ENCODE measurements at places on chromosomes 6 and 20. TPM values are rescaled to one million over a fixed set of nuclear protein-coding genes. Genes with fewer than 3 reads are reported as not detected.

DNA sequence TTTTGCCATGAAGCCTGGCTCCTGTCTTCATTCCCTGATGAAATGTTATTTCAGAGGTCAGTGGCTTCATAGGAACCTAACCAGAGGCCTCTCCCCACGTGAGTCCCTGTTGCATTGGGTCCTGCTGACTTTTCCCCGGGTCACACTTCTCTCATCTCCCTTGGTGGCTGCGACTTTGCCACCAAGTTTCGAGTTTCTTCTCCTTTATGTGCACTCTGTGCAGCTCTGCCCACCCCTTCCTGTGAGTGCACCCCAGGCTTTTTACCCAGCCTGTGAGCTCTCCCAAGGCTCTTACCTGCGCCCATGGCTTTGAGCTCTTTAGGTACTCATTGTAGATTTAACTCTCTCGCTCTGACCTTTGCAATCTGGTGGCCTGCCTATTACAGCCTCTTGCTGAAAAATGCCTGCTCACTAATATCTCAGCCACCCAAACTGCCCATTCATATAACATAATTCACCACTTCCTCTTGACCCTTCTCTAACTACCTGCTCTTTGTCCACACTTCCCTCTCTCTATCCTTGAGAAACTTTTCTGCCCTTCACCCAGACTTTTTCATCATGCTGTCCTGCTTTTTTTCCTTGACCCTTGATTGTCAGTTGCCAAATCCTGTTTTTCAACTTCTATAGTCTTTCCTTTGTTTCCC lies 105.9 kb downstream of the SASH1 start:
- peak overlapping the region; percentile 28 for H3K27ac ChIP-seq
- DNase-seq: no peak
- H3K4me3 ChIP-seq: no peak overlapping the region

- no peaks in the 10 kb centered on the region for H3K4me1 ChIP-seq
- no peak overlapping the region for H3K4me3 ChIP-seq
- H3K27me3 ChIP-seq: no peaks in the 10 kb centered on the region
- no peaks in the 10 kb centered on the region for H3K36me3 ChIP-seq
- no peak overlapping the region for H3K27ac ChIP-seq
Observed at GRCh38 chr6:72873433-72873832, 251.6 kb downstream of the KCNQ5 start.

- H3K27ac ChIP-seq: no peak overlapping the region
- no peaks in the 10 kb centered on the region for H3K27me3 ChIP-seq
- H3K36me3 ChIP-seq: no peaks in the 10 kb centered on the region
- H3K4me3 ChIP-seq: no peak overlapping the region
- H3K4me1 ChIP-seq: peaks cover 12% of the 10 kb centered on the region
Observed at GRCh38 chr20:50820515-50821256, 25.8 kb downstream of the BCAS4 start.

The HDGFL1 gene
- not detected for polyA plus RNA-seq

GRCh38 chr6:48985025-48985424 lies 478.0 kb downstream of the MMUT start:
- H3K36me3 ChIP-seq: no peaks in the 10 kb centered on the region
- DNase-seq: no peak
- H3K4me3 ChIP-seq: no peak overlapping the region
- H3K27me3 ChIP-seq: no peaks in the 10 kb centered on the region

- DNase-seq: no peak
- peak overlapping the region; percentile 69 for H3K27ac ChIP-seq
- H3K4me3 ChIP-seq: no peak overlapping the region
- no peaks in the 10 kb centered on the region for H3K36me3 ChIP-seq
Observed at GRCh38 chr6:134295953-134296553, 21.9 kb downstream of the SGK1 start.

DNA sequence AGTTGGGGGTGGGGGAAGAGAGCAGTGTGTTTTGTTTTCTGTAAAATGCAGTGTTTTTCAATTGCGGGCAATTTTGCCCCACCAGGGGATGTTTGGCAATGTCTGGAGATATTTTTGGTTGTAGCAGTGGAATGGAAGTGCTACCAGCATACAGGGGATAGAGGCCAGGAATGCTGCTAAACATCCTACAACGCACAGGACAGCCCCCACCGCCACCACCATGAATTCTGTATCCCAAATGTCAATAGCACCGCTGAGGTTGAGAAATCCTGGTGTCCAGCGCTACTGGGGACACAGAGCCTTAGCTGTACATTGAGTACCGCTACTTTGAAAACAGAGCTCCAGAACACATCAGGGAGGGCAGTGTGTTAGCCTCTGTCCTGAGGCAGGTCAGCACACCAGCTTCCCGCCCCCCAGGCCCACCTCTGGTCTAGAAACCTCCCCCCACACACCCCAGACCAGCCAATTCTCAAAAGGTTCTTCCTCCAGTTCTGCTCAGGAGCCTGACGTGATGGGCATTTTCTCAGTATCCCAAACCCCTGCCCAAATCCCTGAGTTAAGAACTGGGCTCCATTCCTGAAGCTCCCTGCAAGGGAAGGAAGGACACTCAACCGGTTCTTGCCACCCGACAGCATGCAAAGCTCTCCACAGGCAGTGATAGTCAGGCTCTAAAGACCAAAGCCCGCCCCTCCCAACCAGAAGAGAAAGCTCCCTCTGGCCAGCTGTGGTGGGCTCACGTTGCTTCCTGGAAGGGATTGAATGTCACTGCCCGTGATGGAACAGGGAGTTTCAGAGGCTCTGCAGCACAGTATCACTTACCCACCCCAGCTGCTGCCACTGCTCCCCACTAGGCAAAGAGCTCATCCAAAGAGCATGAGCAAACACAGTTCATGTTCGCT lies 321.5 kb upstream of the JARID2 start:
- no peak overlapping the region for H3K4me3 ChIP-seq
- no peaks in the 10 kb centered on the region for H3K27me3 ChIP-seq
- H3K27ac ChIP-seq: no peak overlapping the region
- DNase-seq: no peak

- no peaks in the 10 kb centered on the region for H3K27me3 ChIP-seq
- H3K4me3 ChIP-seq: no peak overlapping the region
- peaks cover 81% of the 10 kb centered on the region for H3K4me1 ChIP-seq
- no peaks in the 10 kb centered on the region for H3K36me3 ChIP-seq
- DNase-seq: no peak
Observed at GRCh38 chr6:42569102-42570028, 5.5 kb downstream of the UBR2 start.

The RNF5 gene
- 59.9 TPM for polyA plus RNA-seq

DNA sequence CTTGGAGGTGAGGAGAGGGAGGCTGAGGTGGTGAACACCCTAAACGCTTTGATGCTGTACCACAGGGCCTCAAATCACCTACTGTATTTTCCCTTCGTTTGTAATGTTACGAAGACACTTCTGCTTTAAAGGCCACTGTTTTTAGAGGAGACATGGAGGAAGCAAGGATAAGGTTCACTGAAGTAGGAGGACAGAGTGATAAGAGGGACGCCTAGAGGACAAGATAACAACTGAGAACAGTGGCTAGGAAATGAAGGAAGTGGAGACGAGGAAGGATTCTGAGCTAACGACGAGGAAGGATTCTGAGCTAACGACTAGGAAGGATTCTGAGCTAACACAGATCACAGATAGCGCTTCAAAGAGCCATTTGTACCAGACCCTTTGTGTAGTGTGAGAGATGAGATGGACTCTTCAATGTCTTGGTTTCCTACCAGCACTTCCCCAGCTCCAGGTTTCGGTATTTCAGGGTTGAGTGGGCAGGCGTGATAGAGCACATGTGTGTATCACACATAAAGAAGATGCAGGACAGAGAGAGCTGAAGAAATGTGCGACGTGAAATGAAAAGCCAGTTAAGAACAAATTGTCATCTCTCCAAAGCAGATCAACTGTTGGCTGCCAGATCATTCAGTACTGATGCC lies 7.5 kb downstream of the SF3B5 start:
- H3K27me3 ChIP-seq: no peaks in the 10 kb centered on the region
- no peaks in the 10 kb centered on the region for H3K4me1 ChIP-seq
- no peak overlapping the region for H3K4me3 ChIP-seq
- no peak for DNase-seq
- H3K27ac ChIP-seq: no peak overlapping the region

GRCh38 chr20:34512955-34513419 lies 3.2 kb upstream of the DYNLRB1 start:
- DNase-seq: no peak
- H3K27ac ChIP-seq: peak overlapping the region; percentile 57
- peaks cover 32% of the 10 kb centered on the region for H3K4me1 ChIP-seq
- no peaks in the 10 kb centered on the region for H3K27me3 ChIP-seq

GRCh38 chr6:78999737-79000136 lies 78.3 kb downstream of the PHIP start:
- no peaks in the 10 kb centered on the region for H3K4me1 ChIP-seq
- DNase-seq: no peak
- H3K27me3 ChIP-seq: no peaks in the 10 kb centered on the region
- H3K36me3 ChIP-seq: peaks cover 88% of the 10 kb centered on the region
- H3K4me3 ChIP-seq: no peak overlapping the region

GRCh38 chr6:26304797-26305640 lies 60.0 kb upstream of the BTN3A2 start:
- peak overlapping the region; percentile 27 for H3K4me3 ChIP-seq
- DNase-seq: peak; percentile 70
- H3K36me3 ChIP-seq: no peaks in the 10 kb centered on the region
- no peaks in the 10 kb centered on the region for H3K4me1 ChIP-seq

- no peak for DNase-seq
- H3K4me3 ChIP-seq: no peak overlapping the region
- H3K27ac ChIP-seq: no peak overlapping the region
- peaks cover 8% of the 10 kb centered on the region for H3K4me1 ChIP-seq
- peaks cover 8% of the 10 kb centered on the region for H3K27me3 ChIP-seq
Observed at GRCh38 chr6:26657256-26657655, 2.3 kb downstream of the ZNF322 start.

- H3K4me1 ChIP-seq: no peaks in the 10 kb centered on the region
- no peak overlapping the region for H3K4me3 ChIP-seq
- no peak for DNase-seq
- no peaks in the 10 kb centered on the region for H3K36me3 ChIP-seq
- H3K27me3 ChIP-seq: no peaks in the 10 kb centered on the region
Observed at GRCh38 chr6:139778688-139779087, 404.2 kb upstream of the CITED2 start.

The PRDM1 gene
- polyA plus RNA-seq: 9.7 TPM

The RTF2 gene
- polyA plus RNA-seq: 130 TPM

DNA sequence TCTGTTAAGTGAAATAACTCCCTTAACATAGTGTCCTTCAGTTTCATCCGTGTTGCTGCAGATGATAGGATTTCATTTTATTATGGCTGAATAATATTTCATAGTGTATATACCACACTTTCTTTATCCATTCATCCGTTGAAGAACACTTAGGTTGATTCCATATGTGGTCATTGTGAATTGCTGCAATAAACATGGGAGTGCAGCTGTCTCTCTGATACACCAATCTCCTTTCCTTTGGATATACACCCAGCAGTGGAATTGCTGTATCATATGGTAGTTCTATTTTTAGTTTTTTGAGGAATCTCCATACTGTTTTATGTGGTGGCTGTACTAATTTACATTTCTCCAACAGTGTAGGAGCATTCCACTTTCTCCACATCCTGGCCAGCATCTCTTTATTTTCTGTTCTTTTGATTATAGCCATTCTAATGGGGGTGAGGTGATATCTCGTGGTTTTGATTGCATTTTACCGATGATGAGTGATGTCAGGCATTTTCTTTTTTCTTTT lies 193.2 kb downstream of the SLC16A10 start:
- no peak for DNase-seq
- H3K27ac ChIP-seq: no peak overlapping the region
- no peak overlapping the region for H3K4me3 ChIP-seq
- peaks cover 56% of the 10 kb centered on the region for H3K36me3 ChIP-seq

The RUNX2 gene
- polyA plus RNA-seq: 3.4 TPM

GRCh38 chr6:4636191-4636880 lies 139.9 kb upstream of the CDYL start:
- no peak overlapping the region for H3K27ac ChIP-seq
- H3K36me3 ChIP-seq: no peaks in the 10 kb centered on the region
- DNase-seq: no peak
- H3K4me1 ChIP-seq: no peaks in the 10 kb centered on the region
- H3K27me3 ChIP-seq: no peaks in the 10 kb centered on the region

- DNase-seq: no peak
- H3K4me1 ChIP-seq: no peaks in the 10 kb centered on the region
- H3K27me3 ChIP-seq: no peaks in the 10 kb centered on the region
Observed at GRCh38 chr6:121800047-121800446, 364.6 kb downstream of the GJA1 start.

The SGK2 gene
- 12.2 TPM for polyA plus RNA-seq

DNA sequence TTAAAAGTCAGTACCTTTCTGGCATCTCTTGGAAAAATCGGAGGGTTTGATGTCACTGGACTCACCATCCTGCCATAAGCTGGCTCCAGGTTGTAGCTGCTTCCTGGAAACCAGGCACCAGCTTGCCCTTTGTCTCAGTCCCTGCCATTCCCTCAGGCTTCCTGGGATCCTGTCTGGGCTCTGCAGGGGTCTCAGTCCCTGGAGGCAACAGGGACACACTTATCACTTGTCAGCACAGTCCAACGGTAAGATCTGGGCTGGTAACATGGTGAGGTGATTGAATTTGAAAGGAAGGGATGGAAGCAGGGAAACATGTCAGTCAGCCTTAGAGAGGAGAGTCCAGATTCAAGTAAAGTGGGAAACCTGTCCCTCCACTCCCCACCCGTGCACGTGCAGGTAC lies 147.6 kb upstream of the ECI2 start:
- no peak overlapping the region for H3K4me3 ChIP-seq
- no peak for DNase-seq
- no peaks in the 10 kb centered on the region for H3K36me3 ChIP-seq
- peaks cover 13% of the 10 kb centered on the region for H3K27me3 ChIP-seq
- H3K27ac ChIP-seq: no peak overlapping the region

- no peak for DNase-seq
- H3K36me3 ChIP-seq: no peaks in the 10 kb centered on the region
- H3K27ac ChIP-seq: no peak overlapping the region
- no peaks in the 10 kb centered on the region for H3K27me3 ChIP-seq
- no peaks in the 10 kb centered on the region for H3K4me1 ChIP-seq
Observed at GRCh38 chr6:56199956-56200355, 47.4 kb downstream of the COL21A1 start.

DNA sequence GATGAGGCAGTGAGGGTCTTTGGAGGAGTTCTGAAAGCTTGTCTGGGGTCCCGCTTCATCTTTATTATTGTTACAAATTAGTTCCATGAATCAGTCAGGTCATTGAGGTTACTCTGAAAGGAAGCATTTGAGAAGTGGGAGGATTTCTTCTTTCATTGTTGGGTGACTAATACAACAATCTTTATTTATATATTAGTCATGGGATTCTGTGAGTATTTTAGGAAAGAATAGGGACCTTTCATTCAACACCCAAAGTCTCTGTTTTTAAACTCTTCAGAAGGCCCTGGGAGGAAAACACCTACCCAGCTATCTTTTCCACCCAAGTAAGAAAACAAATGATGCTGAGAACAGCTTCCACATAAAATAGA lies 98.3 kb downstream of the SOD2 start:
- H3K4me3 ChIP-seq: no peak overlapping the region
- no peaks in the 10 kb centered on the region for H3K4me1 ChIP-seq
- no peaks in the 10 kb centered on the region for H3K27me3 ChIP-seq
- H3K36me3 ChIP-seq: no peaks in the 10 kb centered on the region

GRCh38 chr6:5752391-5752680 lies 254.4 kb downstream of the NRN1 start:
- H3K27ac ChIP-seq: no peak overlapping the region
- no peak for DNase-seq
- H3K27me3 ChIP-seq: no peaks in the 10 kb centered on the region
- H3K36me3 ChIP-seq: no peaks in the 10 kb centered on the region
- H3K4me3 ChIP-seq: no peak overlapping the region

GRCh38 chr6:105859457-105859856 lies 226.7 kb upstream of the PRDM1 start:
- no peak overlapping the region for H3K27ac ChIP-seq
- H3K4me3 ChIP-seq: no peak overlapping the region
- H3K36me3 ChIP-seq: no peaks in the 10 kb centered on the region
- DNase-seq: no peak

The SUMO4 gene
- 2.2 TPM for polyA plus RNA-seq
